ENCODE measurements at places on chromosomes 7 and 10.

DNA sequence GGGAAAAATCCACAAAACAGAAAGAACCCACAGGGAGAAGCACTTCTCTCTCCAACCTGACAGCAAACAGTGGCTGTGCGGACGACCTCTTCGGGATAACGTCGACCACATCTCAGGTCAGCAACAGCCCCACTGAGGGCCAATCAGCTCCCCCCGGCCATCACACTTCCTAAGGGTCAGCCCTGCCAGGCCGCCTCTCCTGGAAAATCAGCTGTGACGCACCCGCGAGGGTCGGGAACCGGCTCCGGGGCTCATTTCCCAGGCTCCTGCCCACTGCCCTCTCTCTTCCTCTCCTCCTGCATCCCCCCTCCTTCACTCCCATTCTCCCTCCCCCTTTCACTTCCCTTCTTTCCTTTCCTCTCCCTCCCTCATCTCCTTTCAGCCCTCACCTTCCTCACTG, 118.3 kb downstream of the DIP2C start:
- no peak for DNase-seq

DNA sequence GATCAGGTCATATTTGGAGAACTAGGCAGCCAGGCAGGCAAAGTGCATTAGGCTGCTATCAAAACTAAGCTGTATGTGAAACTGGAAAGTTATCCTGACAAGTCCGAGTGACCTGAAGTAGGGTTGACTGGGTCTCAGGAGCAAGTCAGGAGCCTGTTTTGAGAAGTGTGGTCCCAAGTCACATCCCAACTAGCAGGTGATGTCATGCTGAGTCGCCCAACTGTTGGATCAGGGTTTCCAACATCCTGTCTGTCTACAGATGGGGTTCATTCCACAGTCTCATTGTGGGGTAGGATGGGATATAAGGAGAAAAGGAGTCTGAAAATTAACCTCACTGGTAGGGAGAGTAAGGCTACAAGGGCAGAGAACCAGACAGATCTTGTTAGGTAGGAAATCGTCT, 27.0 kb downstream of the SLC26A4 start:
- no peak for DNase-seq

DNA sequence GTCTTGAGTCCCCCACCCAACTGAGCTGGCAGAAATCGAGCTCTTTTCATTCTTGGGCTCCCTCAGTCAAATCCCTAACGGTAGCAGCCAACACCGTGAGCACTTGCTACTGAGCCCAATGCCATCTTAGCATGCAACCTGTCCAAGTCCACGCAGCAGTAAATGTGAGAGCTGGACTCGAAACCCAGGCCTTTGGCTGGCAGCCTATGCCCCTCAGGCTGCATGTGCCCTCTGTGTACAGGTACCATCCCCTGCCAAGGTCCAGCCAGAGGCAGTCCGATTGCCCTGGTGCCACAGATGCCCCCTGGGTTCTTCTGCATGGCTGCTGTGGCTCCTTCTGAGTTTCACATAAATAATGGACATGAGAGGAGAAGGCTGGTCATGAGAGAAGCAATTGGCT, 1.2 kb upstream of the TMEM273 start:
- DNase-seq: no peak

DNA sequence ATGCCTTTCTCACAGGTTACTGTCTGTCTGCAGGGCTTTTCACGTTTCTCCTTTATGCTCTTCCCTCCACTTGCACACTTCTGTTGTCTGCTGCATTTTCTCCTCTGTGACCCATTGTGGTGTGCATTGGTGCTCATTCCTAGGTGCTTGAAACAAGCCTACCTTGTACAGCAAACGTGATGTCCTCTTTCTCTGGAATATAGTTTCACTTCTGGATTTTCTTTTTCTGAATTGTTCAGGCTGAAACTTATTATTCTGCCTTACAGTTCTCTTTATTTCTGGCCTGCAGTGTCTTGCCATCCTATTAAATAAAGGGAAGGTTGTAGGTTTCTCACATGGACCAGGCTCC, 128.8 kb upstream of the SAMD8 start:
- DNase-seq: no peak

GRCh38 chr7:22470981-22471380, 29.0 kb downstream of the STEAP1B start:
- no peak for DNase-seq

DNA sequence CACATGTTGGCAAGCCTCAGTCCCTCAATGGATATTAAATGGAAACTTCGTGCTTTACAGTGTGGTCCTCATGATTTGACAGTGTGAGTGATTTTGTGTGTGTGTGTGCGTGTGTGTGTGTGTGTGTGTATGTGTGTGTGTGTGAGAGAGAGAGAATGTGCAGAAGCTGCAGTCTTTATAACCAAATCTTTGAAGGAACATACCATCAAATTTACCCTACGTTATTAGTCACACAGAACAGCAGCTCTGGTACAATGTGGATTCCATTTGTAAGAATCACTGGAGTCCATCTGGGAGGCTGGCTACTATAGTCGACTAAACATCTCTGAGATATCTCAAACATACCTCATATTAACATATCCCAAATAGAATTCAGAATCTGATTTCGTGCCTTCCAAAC, 928.0 kb upstream of the POT1 start:
- DNase-seq: no peak

DNA sequence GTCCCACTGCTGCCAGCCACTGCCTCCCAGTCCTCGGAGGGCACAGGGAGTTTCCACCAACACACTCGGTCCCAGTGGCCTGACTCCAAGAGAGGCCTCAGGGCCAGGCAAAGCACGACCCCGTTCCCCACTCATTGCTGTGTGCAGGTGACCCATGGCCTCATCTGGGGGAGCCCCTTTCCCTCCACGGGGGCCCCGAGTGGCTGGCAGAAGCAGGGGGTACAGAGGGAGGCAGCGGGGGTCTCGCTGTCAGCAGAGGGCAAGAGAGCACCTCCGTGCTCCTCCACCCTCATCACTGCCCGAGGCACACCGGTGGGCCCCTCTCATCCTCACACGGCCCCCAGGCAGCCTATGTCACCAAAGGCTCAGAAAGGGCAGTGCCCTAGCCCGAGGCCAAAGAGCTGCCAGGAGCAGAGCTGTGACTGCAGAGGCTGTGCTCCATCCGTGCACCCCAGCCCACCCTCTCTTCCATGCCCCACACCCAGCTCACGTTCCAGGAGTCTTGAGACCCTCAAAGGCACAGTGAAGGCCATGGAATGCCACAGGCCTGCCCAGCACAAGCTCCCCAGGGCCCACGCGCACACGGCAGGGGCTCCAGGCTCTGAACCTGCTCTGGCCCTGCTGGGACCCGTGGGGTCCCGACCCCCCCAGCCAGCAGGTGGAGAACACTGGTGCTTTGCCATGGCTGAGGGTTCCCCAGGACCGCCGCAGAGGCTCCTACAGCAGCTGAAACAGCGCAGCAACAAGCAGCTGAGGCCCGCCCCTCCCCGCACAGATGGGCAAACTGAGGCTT, 25.9 kb downstream of the MICALL2 start:
- no peak for DNase-seq

DNA sequence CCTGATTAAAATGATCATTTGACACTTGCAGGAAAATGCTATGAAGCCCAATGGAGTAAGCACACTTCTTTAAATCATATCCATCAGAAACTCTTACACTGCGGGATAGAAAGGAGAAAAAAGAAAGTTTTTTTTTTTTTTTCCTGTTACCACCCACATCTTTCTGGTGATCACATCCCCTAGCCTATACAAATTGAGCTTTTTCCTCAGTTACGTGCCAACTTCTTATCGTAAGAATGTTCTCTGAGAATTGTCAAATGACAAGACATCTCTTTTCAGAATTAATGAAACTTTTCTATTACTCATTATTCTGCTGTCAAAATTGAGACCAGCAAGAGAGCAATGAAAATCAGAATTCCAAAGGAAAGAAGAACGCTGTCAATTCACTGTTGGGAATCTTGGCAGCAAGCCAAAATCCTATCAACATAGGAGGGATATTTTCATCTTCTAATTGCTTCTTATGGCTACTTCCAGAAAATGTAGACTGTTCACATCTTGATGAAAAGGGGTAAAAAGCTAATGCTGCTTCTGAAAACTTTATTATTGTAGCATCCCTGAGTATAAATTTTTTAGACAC, 179.5 kb downstream of the ADAM12 start:
- DNase-seq: no peak

DNA sequence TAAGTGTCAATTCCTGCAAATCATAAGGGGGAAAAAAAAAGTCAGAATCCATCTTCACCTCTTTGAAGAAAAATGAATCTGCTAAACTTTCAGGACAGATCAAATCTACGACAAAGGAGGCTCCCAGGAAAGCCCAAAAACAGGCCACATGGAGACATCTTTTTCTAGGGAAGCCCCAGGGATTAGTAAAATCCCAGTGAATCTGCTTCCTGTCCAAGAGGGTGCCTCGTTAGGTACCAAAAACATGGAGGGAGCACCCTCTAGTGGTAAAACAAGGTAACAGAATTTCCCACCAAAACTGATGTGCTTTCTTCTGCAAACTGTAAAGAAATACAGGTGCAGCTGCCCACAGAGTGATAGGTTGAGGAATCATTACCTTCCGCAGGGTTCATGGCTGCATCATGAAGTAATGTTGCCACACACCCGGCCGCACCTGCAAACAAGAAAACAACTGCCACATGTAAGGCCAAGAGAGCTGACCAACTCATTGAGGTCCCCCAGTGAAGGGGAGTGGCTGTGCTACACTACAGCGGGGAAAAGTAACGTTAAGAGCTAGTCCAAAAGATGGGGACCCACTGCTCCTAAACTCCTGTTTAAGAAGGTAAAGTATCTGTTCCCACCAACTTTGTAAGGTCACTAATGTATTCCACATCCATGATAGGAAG, 7.9 kb downstream of the SLC25A28 start:
- DNase-seq: no peak

DNA sequence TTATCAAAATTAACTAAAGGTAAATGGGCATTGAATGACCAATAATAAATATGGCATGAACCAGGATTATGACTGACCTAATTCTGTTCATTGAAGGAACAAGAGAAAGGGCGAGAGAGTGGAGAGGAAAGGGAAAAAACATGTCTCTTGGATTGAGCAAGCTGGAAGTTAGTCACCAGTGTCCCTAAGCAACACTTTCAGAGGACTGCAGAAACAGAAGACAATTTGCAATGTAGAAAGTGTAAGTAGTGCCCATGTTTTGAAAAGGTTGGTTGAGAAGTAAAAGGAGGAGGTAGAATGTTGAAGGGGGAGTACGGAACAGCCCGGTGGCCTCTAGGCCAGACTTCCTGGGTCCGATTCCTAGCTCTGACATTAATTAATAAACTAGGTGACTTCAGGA, 94.6 kb downstream of the FAS start:
- no peak for DNase-seq

DNA sequence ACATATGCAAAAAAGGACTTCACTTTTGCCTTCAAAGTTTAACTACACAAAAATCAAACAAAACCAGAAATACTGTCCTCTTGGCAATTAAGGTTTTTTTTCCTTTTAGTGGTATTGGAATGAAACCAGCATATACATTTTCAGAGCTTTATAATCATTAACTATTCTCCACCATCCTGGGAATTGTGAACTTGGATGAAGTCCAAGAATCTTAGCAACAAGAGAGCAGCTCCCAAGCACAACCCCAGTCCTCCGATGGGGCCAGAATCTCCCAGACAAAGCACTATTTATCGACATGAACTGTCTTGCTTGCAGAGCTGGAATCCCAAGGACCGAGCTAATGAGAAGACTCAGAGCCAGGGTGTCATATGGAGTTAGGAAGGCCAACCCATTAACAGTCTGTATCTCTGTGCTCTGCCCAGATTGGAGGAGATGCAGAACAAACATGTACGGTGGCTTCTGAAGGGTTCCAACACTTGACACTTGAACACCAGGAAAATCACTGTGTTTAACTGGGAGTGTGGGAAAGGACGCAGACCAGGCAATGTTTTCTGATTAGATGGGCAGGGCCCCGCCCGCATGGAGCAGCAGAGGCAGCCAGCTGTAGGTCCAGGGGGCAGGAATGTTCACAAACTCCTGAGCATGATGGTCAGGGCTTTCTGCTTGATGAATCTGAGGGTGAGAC, 35.5 kb downstream of the PPP1R3C start:
- DNase-seq: no peak

- DNase-seq: no peak
Measured at GRCh38 chr7:134891696-134892678, 94.3 kb upstream of the AGBL3 start.

GRCh38 chr10:128050936-128051335, 75.3 kb downstream of the MKI67 start:
- no peak for DNase-seq

- DNase-seq: no peak
Measured at GRCh38 chr7:140029072-140029471, 33.7 kb downstream of the PARP12 start.

GRCh38 chr10:106402458-106402857, 762.0 kb downstream of the SORCS1 start:
- DNase-seq: no peak

DNA sequence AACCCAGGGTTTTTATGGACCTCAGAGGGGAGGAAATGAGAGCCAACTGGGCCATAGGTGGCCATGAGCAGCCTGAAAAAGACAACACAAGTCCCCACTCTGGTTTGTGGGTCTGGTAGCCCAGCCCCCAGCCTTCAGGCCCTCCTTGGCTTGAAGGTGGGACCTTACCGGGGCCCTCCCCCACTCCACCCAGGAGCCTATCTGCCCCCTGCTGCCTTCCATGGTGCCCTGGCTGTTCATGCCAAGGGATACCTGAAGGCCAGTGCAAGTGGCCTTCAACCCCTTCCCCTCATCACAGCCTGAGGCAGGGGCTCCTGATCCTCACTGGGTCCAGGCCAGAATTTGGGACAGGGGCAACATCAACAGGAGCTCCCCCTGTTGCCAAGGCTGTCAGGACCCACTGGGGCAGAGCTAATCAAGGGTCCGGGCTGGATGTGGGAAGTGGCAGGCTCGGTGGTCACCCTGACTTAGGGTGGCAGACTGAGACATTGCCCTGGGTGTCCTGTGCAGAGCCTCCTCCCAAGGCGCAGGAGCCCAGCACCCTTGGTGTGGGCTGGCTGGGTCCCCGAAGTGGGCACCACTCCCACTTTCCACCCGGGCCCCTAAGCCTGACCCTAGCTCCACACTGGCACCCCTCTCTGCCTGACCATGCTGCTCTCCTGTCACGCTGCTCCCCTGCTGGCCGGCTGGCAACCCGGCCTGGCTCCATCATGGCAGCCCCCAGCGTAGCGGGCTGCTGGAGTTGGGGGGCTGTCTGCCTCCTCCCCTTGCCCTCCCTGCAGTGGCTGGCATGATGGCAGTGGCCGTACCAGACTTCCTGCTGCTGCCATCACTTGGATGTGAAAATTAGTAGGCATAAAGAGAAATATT, 6.4 kb downstream of the WDFY4 start:
- DNase-seq: no peak

DNA sequence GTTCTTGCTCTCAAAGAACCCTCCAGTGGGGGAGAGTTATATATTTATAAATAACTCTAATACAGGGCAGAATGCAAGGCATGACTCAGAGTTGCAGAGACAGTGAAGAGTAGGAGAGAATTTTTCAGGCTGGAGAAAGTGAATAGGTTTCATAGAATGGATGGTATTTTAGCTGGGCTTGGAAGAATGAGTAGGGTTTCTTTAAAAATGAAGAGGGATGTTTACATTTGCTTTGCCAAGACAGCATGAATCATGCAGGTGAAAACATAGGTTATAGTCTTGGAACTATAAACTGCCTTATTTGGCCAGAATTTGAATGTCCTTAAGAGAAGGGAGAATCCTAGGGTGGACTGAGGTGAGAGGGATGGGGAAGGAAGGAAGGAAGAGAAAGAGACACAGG, 124.8 kb downstream of the CPED1 start:
- DNase-seq: no peak

GRCh38 chr10:7642491-7643011, 24.2 kb downstream of the ITIH5 start:
- DNase-seq: no peak

Measured in esophagus squamous epithelium (tissue), 5 donors.